ENCODE measurements at places on chromosomes 2 and 18.

GRCh38 chr2:73020306-73020656 lies 51.2 kb downstream of the SFXN5 start:
- DNase-seq: no peak

GRCh38 chr2:135633582-135633981 lies 102.3 kb downstream of the R3HDM1 start:
- DNase-seq: no peak

- no peak for DNase-seq
Measured at GRCh38 chr2:96933305-96934181, 52.8 kb downstream of the FAM178B start.

DNA sequence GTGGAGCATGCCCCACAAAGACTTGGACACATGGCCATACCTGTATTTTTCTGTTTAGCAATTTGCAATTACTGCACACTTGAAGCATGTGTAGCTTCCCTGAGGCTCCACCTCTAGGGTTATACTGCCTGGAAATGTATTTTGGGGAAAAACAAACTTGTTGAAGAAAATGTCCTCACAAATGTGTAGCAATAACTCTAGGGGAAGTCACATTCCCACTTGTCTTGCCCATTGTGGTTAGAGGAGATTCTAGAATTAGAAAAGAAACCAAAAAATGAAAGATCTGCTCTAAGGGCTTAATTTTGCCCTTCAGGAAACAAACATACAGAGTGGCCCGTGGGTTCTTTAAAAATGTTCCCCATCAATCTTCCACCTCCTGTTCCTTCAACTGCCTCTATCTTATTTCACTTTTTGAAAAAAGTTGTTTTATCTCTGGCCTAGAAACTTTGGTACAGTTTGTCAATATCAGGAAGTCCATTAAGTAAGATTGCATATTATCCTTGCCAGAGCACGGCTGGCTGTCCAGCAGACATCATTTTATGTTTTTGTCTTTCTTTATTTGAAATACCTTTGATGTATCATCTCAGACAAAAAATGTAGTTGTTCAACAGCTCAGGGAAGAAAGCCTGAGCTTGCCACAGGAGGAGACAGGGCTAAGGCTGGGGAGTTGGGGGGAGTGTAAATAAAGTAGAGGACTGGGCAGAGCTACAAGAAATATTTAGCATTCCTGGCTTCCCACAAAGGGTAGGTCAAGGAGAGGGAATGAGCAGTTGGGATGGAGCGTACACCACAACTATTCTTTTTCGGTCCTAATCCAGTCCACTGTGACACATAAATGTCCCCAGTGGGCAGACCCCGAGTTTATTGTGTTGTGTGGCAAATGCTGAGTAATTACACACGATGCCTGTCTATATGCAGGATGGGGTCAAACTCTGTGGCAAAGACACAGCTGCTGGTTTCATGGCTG lies 96.8 kb upstream of the CDC42EP3 start:
- no peak for DNase-seq

- DNase-seq: no peak
Measured at GRCh38 chr18:59961070-59961469, 61.3 kb downstream of the PMAIP1 start.

GRCh38 chr2:170221317-170222288 lies 43.7 kb downstream of the MYO3B start:
- DNase-seq: no peak

- DNase-seq: no peak
Measured at GRCh38 chr18:68769461-68769860, 28.4 kb upstream of the CCDC102B start.

DNA sequence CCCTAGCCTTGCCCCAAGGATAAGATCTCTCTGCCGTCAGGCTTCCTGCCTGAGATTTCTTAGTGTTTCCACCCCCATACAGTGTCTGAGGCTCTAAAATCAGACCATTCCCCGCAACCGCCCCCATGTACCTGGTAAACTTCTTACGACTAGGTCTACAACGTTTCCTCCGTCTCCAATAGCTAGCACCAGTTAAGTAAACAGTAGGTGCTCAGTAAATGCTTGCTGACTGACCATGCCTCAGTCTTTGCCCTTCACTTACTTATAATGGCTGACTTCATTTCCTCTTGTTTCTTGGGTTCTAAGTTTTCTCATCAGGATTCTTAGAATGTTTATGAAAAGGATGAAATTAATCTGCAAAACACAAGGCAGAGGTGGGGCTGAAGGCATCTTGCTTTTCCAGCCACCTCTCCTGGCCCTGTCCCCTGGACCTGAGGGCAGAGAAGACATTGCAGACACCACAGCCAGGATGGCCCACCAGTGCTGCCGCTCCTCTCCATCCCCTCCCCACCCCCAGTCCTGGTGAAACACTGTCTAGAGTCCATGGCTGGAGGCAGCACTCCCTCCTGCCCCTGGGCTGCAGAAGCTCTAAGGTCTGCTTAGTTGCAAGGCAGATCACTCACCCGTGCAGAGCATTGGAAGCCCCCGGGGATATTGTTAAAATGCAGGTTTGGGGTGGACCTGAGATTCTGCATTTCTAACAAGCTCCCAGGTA lies 16.9 kb downstream of the TMEM37 start:
- no peak for DNase-seq

GRCh38 chr2:235458839-235459273 lies 35.0 kb upstream of the AGAP1 start:
- no peak for DNase-seq

DNA sequence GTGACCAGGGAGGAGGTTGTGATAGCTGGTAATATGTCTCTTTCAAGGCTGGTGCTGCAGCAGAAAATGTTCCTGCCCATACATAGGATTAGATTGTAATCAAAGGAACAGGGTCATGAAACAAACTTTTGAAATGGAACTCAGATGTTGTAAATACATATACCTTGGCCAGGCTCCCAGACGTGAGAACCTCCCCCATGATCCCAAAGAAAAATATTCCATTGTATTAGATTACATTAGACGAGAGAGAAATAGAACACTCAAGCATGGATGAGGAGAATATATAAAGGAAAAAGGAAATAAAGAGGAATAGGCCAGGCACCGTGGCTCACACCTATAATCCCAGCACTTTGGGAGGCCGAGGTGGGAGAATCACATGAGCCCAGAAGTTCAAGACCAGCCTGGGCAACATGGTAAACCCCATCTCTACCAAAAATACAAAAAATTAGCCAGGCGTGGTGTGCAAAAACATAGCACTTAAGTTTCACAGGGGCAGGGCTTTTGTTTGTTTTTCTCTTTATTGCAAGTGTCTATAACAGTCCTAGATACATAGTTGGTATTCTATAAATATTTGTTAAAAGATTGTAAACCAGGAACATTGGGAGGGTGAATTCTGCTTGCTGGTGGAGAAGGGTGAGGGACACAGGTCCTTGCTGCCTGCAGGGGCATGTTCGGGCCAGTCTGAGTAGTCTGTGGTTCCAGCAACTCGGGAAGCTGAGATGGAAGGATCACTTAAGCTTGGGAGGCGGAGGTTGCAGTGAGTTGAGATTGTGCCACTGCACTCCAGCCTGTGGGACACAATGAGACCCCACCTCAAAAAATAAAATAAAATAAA lies 52.8 kb downstream of the RPL37A start:
- DNase-seq: no peak

- no peak for DNase-seq
Measured at GRCh38 chr2:205175831-205176230, 506.5 kb upstream of the NRP2 start.

- no peak for DNase-seq
Measured at GRCh38 chr2:134021830-134022524, 231.9 kb upstream of the MGAT5 start.

DNA sequence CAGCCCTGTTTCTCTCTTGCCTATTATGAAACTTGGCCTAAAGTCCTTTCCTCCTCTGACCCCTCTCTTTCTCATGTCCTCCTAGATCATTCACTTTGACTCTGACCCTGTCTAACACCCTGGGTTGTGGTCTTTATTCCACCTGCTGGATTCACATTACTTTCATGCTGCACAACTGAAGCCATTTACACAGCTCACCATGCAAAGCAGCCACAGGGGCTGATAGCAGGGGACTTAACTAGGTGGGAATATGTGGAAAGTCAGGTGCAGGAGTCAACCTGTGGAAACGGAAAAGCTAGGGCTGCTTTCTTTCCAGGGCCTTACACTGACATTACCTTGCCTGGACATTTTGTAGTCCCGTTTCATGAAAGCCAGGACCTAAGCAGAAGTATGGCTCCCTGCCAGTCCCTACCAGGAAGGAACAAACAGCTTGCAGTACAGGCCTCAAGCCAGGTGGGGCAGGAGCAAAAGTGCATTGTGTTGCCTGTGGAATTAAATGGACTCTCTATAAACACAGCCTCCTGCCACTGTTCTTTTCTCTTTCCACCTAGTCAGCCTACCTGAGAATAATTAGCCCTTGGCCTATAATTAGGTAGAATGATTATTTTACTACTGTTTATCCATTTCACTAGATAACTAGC lies 11.8 kb downstream of the MAPRE3 start:
- no peak for DNase-seq

GRCh38 chr2:54887850-54888545 lies 162.3 kb downstream of the RTN4 start:
- no peak for DNase-seq

GRCh38 chr18:52992041-52992440 lies 652.0 kb downstream of the DCC start:
- DNase-seq: peak; percentile 1

- no peak for DNase-seq
Measured at GRCh38 chr2:138640921-138641676, 139.1 kb downstream of the NXPH2 start.

GRCh38 chr2:37633845-37634244 lies 37.6 kb downstream of the CDC42EP3 start:
- DNase-seq: no peak

- no peak for DNase-seq
Measured at GRCh38 chr2:123770996-123771720, 253.9 kb upstream of the CNTNAP5 start.

GRCh38 chr2:200308546-200309295 lies 2.2 kb downstream of the SPATS2L start:
- no peak for DNase-seq

GRCh38 chr2:108591163-108591562 lies 56.9 kb downstream of the LIMS1 start:
- DNase-seq: no peak

DNA sequence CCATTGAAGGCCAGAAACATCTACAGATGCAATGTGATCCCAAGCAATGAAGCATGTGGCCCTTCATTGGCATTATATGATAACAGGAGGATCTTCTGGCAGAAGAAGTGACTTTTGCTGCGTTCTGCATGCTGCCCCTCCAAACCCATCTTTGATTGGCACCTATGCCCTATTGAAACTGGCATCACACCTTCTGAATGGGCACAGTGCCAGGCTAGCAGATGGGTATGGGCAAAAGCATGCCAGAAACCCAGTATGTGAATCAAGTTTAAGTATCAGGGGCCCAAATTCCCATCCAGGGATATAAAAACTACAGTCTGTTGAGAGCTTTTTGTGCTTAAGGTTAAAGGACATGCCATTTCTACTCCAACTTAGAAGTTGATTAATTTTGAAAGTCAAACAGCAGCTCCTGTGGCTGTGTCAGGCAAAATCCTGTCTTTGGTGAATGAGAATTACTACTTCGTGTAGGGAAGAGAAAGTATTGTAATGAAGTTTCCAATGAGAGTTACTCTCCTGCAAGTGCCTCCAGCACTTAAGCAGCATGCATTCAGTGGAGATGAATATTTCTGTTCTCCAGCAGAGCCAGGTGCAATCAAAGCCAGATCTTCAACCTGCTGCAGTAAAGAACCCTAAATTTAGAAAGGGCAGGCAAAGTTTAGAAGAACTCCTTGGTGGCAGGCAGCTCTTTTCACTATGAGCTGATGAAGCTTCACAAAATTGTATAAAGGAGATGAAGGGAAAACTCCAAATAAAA lies 8.6 kb downstream of the VRK2 start:
- DNase-seq: no peak

Measured in kidney capillary endothelial cell (primary cell).